Jurkat, Clone E6-1 (cell line): ENCODE measurements at places on chromosomes 3 and 15.

DNA sequence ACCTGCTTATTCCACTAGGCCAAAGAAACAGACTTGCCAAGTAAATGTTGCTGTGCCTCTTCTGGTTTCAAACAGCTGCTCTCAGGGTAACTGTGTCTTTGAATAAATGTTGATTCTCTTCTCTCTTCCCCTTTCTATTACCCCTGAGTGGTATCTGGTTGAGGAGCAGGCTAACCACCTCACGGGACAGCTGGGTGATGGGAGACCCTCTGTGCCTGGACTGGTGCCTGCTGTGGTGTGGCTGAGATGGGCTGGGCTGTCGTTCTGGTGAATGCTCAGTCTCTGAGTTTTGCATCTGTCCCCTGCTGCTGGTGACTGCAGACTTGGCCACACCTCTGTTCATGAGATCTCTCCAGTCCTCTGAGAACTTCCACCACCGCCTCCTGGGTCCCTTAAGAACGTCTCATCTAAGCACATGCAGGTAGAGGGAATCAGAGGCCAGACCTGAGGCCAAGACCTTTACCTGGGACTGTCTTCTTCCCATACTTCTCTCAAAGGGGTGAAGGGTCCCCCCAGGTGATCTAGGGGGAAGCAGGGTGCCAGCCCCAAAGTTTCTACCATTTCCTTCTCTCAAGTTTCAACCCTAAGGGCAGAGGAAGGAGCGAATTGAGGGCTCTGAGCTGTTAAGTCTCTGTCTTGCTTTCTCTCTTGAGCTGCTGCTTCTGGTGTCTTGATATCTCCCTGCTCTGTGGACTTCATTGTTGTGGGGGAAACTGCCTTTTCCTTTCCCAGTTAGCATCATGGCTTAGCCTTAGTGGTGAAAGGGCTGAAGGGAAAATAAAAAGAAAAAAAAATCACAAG, 252.9 kb downstream of the EBLN2 start:
- no peak for DNase-seq

DNA sequence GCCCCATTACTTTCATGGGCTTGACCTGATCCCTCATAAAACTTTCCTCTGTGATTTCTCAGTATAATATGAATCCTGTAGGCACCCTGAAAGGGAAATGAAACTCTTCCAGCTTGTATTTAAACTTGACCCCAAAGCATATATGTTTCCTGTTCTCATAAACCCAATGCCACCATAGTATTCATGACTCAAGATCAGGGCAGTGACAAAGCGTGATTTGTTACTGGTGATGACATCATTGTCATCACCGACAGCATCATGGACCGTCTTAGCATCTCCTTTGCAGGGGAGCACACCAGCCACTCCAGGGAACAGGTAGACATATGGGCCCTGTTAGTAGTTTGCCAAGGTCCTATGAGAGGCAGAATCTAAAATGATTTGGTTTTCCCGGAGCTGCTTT, 741.2 kb downstream of the NR2F2 start:
- no peak for DNase-seq

- DNase-seq, result no peak
Measured at GRCh38 chr3:50184242-50184978, 7.0 kb upstream of the GNAT1 start.

DNA sequence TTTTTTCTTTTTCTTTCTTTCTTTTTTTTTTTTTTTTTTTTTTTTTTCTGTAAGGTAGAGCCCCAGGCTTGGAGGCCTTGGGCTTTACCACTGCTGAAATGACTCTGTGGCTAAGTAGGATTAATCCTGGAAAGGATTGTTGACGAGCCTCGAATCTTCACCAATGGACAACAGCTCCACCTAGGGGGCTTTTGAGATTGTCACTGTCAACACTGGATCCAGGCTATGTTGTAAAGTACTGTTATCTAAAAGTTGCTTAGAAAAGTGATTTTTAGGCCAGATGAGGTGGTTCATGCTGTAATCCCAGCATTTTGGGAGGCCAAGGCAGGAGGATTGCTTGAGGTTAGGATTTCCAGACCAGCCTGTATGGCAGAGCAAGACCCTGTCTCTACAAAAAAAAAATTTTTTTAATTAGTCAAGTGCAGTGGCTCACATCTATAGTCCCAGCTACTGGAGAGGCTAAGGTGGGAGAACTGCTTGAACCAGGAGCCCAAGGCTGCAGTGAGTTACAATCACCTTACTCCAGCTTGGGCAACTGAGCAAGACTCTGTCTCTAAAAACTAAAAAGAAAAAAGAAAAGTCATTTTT, 41.6 kb downstream of the KLHL18 start:
- DNase-seq, result peak; percentile 44

DNA sequence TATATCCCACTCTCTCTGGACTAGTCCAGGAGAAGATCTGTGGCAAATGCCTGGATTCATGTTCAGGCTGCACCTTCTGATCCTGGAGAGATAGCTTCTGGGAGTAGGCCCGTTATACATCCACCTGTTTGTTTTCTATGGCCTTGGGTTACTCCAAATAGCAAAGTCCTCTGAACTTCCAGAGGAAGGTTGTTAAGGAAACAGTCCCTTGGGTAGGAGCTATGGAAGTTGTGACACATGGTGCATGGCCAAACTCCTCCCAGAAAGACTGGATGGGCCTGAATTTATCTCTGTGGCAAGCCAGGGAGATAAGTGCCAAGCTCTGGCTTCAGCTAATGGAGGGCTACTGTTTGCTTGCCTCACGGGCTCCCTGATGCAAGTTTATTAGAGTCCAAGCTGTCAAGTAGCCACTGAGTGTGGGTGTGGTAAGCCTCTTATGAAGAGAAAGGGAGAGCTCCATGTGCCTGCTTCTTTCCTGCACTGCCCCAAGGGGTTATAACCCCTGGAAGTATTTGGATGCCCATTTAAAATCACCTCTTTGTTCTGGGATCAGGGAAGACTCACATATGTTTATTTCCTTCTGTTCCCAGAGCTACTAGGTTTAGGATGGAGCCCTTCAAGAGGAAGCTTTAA, 328.7 kb upstream of the ATP11B start:
- DNase-seq, result no peak

DNA sequence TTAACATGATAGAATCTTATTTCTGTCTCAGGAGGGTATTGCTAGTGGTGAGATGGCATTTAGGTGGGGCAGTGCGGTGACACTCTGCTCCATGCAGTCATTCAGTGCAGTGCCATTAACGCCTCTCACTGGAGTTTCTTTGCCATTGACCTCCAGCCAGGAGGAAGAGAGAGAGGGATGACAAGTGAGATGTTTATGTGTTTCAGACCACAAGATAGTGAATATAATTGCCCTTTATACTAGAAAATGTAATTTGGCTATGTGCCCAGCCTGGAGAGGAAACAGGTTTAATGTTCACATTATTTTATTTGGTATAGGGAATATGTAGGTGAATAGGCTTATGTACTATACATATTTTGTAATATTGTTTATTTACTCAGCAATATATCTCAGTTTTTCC, 84.5 kb downstream of the ZIC1 start:
- DNase-seq, result no peak

DNA sequence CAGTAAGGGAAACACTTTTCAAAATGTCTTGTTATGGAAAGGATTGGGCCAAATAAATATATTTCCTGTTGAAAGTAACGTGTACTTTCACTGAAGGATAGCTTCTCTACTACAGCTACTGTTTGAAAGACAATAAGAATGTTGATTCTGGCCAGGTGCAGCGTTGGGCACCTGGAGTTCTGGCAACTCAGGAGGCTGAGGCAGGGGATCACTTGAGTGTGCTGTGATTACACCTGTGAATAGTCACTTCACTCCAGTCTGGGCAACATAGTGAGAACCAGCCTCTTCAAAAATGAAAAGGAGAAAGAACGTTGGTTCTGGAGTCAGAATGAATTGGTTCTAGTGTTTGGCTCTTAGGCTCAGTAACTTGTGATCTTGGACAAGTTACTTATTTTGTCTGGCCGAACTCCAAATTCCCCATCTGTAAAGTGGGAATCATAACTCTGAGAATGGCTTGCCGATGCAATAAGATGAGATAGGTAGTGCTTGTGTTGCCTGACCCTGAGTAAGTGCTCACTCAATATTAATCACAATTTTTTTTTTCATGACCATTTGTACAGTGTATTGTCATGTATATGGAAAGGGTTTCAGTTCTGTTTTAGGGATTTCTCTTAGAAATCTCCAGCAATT, 310.8 kb downstream of the PTPRG start:
- no peak for DNase-seq

GRCh38 chr3:183485093-183485492, 56.7 kb upstream of the MCF2L2 start:
- no peak for DNase-seq

GRCh38 chr15:23760024-23760423, 72.9 kb upstream of the NDN start:
- DNase-seq, result no peak

GRCh38 chr3:15271785-15272381, 60.5 kb downstream of the SH3BP5 start:
- peak; percentile 99 for DNase-seq

GRCh38 chr15:73628976-73629797, 4.0 kb downstream of the NPTN start:
- no peak for DNase-seq

- no peak for DNase-seq
Measured at GRCh38 chr3:171057072-171057471, 30.6 kb upstream of the SLC2A2 start.

DNA sequence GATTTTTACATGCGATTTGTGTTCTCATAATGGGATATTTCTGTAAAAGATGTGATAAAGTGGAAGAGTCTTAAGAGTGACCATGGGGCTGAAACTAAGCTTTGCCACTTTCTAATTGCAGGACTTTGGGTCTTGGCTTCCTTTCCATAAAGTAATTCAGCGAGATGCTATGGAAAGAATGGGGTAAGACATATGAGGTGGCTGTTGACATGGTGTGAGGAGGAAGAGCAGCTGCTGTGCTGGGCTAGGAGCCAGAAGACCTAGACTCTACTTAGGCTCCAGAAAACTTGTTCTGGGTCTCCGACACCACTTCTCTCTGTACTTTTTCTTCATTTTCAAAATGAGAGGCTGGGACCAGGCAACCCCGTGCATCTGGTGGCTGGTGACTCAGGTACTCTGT, 654.5 kb upstream of the CFAP20DC start:
- DNase-seq, result no peak

DNA sequence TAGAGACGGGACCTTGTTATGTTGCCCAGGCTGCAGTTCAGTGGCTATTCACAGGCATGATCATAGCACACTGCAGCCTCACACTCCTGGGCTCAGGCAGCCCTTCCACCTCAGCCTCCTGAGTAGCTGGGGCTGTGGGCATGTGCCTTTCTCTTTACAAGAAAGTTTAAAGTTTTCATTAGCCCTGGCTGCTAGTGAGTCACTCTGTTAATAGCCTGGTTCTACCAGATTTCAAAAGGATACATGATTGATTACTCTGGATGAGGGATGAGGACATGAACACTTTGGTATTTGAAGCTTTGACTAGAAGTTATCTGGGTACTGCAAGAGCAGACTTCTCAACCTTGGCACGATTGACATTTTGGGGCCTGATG, 95.1 kb downstream of the DHX36 start:
- DNase-seq, result no peak

DNA sequence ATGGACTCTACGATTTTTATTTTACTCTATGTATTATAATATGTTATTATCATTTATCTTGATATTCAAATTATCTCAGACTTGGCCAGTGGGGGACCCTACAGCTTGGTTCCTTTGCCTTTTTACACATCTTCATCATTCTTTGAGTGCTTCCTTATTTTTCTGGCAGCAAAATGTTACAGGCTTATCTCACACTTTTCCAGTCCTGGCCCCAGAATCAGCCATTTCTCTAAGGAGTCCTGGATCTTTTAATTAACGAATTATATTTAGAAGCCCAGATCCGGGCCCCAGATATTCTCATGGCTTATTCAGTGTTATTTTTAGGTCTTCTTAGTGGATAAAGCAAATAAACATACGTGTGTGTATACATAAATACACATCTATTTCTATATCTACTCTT, 32.8 kb upstream of the MELTF start:
- DNase-seq, result no peak

DNA sequence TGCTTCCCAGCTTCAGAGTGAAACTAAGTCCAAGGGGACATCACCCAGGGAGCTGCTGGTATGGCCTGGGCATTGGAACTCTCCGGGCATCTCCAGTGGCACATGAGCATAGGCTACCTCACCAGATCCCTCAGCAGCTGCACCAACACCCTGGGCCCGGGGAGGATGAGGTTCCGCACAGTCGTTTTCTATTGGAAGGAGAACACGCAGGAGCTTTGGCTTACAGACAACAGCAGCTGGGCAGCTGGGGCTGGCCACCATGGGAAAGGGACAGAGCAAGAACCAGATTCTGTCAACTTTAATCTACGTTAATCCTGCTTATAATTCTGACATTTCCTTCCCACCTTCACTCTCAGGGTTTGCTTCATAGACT, 65.5 kb downstream of the MYO1E start:
- no peak for DNase-seq

DNA sequence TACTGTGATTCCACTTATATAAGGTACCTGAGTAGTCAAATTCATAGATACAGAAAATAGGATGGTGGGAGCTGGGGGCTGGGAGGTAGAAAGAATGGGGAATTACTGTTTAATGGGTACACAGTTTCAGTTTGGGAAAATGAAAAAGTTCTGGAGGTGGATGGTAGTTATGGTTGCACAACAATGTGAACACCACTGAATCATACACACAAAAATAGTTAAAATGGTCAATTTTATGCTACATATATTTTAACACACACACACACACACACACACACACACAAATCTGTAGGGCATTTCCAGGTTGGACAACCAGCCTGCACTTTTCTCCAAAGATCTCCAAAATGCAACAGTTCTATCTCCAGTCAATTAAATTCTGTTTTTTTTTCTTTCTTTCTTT, 1.4 kb downstream of the CCDC32 start:
- no peak for DNase-seq

- no peak for DNase-seq
Measured at GRCh38 chr3:156705761-156706616, 31.6 kb downstream of the TIPARP start.

DNA sequence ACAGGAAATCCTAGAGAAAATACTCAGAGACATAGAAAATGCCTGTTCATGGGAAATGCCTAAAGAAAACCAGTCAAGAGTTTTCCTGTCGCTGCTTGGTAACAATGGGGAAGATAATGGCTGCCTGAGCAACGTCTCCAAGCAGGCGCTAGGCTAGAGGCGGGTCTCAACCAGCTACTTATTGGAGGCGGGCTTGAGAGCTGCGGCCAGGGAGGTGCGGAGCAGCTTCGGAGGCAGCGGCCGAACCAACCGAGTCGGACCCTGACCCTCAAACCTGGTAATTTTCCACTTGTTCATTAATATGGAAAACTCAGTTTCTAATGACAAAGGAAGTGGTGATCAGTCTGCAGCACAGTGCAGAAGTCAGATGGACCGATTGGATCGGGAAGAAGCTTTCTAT, 173.1 kb downstream of the DTWD1 start:
- no peak for DNase-seq

GRCh38 chr15:74616366-74616939, 817 bp downstream of the CLK3 start:
- DNase-seq, result peak; percentile 71

- no peak for DNase-seq
Measured at GRCh38 chr3:120496278-120497002, 45.6 kb upstream of the FSTL1 start.
